ENCODE measurements at places on chromosomes 13 and 19.
A peak's percentile ranks its signal among the peaks of the same experiment; 100 is the strongest.

DNA sequence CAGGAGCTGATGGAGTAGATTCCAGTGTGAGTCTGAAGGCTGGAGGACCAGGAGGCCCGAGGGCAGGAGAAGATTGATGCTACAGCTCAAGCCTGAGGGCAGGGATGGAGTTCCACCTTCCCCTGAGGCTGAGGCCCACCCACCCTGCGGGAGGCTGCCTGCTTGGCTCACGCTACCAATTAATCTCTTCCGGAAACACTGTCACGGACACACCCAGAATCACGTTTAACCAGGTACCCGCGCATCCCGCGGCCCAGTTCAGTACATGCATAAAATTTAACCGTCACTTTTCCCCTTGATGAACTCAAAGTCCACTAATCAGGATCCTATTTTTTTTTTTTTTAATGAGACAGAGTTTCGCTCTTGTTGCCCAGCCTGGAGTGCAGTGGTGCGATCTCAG, 5.2 kb upstream of the ZNF628 start:
- DNase-seq: no peak

DNA sequence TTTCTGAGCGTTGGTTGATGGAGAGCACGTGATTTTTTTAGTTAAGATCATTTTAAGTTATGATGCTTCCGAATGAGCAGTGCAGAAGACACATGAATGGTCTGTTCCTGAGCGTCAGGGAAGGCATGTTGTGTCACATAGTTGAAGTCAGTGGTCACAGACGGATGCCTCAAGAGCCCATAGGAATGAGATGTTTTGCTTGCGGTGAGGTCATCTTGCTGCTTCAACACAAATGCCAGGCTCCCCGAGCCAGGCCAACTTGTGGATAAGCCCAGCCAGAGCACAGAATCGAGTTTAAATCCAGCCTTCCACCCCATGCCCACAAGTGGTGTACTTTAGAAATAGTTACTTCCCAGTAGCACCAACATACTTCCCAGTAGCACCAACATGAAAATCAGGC, 5.4 kb downstream of the UPF3A start:
- no peak for DNase-seq

DNA sequence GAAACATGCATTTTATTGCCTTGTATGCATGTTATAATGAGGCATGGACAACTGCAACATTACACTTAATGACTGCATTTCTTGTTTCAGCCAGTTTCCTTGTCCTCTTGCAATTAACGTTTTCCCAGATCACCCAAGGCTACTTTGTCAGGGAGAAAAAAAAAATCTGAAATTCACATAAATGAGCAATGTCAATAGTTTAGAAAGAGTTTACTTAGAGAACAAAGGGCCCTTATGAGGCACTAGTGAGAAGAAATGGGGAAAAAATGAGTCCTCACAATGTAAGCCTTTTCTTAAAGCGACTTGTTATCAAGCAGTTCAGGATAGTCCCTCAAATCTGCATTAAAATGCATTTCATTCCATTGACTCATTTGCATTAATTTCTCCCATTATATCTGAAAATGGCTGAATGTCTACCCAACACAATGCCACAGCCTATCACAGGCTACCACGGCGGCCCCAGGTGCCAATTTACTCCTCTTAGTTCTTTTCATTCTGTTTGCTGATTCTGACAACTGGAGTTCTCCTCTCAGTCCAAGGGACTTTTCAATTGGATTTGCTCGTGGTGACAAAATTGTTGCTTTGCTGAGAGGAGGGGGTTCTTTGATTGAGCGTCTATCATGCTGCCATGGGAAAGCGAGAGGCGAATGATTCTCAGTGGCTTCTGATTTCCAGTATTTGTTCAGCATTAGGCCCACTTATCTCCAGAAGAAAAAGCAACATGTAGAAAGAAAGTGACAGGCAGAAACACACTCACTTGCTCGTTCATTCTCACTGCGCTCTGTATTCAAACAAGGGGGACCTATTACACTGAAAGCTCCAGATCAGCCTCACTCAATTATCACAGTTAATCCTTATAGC, 107.1 kb downstream of the DACH1 start:
- peak; percentile 96 for DNase-seq

- no peak for DNase-seq
These were observed 52.1 kb downstream of the MYO9B start for GRCh38 chr19:17127671-17128070.

DNA sequence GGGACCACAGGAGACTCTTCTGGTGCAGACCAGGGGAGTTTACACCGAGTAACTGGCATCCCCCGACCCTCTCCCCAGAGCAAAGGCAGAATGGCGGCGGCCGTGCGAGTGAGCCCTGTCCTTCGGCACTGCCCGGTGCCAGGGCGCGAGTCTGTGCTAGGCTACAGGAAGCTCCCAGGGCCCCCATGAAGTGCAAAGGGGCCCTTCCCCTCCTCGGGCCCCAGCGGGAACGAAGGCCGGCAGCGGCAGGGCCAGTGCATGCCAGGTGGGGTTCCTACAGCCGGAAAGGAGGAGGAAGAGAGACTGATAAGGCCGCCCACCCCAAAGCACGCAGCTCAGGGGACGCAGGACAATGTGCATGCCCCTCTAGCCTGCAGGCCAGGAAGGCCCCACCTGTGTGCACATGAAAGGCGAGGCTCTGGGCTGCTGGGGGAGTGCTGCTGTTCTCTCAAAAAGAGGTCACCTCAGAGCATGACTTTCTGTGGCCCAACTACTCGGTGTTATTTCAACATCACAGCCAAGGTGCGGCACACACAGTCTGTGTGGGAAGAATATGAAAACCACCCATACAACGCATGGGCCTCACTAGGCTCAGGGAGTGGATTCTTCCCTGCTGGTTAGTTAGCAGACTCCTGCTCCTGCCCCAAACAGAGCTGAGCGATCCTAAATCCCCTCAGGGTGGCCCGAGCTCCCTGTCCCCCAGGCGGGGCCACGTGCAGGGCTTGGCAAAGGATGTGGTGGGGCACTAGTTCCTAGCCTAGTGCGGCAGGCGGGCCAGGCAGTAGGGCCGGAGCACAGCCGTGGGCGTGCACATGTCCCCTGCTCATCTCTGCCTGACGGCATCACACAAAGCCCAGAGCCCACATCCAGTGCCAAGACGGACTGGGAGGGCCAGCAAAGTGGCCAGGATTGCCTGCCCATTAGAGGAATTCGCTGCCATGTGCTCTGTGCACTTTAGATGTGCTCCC, 28.4 kb upstream of the TIMM44 start:
- DNase-seq: no peak

- peak; percentile 79 for DNase-seq
These were observed 372 bp upstream of the ZNF699 start for GRCh38 chr19:9309974-9310446.

GRCh38 chr13:70022646-70023045, 85.0 kb upstream of the ATXN8OS start:
- no peak for DNase-seq

- DNase-seq: no peak
These were observed 45.6 kb upstream of the ZNF562 start for GRCh38 chr19:9720541-9720940.

DNA sequence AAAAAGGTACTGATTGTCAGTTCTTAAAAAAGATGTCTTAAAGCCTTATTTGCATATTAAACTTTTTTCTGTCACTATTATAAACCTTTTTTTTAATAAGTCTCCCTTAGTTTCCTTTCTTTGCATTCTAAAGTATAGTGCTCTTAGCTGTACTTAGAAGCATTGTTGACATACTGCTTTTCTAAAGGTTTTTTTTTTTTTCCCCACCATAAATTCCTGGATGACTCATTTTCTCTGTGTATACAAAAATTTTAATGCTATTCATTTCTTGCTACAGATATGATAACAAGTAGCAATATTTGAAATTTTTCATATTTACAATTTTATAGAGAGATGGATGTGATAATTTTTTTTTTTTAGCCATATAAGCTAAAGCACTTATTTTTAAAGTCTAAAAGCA, 43.5 kb downstream of the METTL21C start:
- no peak for DNase-seq

DNA sequence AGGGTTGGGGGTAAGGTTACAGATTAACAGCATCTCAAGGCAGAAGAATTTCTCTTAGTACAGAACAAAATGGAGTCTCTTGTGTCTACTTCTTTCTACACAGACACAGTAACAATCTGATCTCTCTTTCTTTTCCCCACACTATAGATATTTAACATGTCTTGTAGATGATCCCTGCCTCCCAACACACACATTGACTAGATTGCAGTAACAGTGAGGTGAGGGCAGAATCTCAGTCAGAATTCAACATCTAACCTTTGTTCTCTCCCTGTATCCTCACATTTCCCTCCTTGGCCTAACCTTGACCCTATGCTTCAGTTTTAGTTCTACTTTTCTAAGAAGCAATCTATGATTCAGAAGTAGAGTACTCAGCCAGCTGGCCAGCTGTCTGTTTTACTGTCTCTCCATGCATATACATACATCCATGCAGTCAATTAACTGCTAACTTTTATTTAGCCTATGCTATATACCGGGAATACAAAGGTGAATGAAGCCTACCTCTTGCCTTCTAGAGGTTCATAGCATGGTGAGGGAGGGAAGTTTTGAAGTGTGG, 18.1 kb downstream of the DNAJC15 start:
- DNase-seq: no peak

DNA sequence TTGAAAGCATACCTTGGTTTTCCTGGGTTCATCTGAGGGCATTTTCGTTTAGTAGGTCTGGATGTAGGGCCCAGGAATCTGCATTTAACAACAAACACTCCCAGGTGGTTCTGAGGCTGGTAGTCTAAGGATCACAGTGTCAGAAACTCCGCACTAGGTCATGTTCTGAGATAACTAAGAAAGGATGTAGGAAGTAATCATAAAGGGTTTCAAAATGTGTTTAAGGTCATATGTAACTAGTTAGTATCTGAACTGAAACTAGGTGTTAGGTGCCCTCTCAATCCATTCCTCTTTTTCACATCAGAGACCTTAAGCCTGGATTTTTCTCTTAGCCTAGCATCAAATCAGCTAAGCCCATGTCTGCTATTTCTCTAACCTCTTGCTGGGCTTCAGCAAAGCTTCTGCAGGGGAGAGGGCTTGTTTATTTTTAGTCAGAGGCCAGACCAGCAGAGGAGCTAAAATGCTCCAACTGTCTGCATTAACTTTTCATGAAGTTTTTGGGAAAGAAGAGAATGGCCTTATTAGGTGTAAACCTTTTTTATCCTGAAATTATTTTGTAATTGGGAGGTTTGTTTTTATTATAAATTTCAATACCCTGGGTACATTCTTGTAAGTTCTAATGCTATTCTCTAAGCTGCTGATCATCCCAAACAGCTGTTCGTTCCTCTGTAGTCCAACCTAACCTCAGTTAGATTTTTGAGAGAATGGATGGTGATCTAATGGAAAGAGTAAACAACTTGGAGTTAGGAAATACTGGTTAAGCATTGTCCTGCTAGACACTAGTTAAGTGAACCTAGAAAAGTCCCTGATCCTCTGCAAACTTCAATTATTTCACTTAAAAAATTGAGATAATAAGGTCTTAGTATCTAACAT, 262.8 kb upstream of the RFC3 start:
- no peak for DNase-seq

DNA sequence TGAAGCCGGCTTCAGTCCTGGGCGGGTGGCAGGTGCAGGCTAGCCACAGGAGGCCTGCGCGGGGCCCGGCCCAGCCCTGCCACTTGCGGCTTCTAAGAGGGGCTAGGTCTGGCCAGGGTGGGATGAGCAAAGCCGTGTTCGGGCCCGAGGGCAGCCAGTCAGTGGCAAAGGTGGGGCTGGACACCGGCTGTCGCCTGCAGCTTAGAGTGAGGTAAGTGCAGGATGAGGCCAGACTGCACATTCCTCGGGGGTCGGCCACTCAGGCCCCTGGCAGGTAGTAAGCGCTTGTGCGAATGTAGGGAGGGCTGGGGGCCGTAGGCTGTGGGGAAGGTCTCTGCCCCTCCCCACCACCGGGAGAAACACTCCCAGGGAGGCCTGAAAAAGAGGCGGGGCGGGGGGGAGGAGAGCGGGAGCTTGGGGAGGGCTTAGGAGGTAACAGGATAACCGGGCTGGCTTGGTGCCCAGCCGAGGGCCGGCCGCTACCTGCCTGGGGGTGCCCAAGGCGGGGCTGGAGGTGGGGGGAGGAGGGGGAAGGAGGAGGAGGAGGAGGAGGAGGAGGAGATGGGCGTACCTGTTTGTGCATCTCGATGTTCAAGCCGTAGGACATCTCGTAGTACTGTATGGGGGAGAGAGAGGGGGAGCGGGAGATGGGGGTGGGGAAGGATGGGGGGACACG, 6.4 kb downstream of the TLE5 start:
- peak; percentile 84 for DNase-seq

DNA sequence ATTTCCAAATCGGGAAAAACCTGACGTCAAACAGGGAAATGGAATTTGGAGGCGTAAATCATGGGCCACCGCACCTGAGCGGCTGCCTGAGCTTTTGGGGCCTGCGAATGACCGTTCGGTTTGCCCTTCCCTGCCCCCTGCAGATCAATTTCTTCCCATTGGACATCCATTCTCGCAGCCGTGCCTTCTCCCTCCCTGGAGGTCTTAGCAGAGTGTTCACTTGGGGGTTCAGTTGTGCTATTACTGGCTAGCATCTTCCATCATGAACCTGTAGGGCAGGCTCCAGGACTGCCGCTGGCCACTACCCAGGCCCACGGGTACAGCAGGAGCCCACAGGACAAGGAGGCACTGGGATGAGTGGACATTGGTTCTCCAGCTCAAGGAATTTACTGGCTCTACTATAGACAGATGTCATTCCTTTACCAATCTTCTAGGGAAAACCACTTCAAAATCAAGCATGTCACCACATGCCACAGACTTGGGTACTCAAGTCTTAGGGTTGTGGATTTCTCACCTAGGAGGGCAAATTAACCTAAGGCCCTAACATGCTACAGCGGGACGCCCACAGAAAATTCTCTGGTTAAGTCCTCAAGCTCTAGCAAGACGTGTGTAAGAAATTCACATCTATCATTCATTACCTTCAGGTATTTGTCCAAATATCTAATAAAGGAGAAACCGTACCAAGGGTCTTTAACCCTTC, 75.5 kb downstream of the COL4A1 start:
- DNase-seq: no peak

DNA sequence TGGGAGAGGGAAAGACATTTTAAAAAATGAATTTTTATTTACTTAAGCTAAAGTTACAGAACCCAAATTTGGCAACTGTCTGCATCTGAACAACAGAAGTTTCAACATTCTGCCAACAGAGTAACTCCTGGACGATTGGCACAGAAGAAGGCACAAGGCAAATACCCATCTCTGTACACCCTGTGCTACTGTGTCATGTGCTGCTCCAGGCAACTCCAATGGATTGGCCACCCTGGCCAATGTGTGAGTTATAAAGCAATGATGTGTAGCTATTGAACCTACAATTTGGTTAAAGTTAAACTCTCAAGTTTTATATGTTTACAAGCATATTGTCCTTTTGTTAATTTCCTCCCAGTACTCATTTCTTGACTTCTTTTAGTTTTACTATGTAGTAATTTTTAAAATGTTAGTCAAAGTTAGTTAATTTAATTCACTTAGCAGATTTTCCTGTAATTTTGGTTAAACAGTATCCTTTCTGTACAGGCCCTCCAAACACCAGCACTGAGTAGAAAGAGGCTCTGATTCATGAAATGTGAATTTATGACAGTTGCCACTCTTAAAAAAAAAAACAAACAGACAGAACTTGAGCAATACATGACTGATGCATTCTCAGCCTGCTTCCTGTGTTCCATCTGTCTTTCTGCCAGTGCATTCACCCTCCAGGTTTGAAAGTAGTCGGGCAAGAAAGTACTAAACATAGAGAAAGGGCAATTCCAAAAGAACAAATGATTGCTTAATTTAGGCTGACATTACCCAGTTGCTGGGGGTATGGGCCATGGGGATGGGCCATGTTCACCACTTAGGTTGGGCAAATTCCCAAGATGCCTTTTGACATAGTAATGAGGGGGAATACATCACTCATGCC, 5.9 kb downstream of the STARD13 start:
- DNase-seq: no peak

GRCh38 chr13:105611424-105611823, 924.0 kb downstream of the EFNB2 start:
- no peak for DNase-seq

Data from NCI-H1436 treated with DMSO at 0.1 percent for 48 hours (cell line).